Activated CD4-positive, alpha-beta T cell treated with anti-CD3 and anti-CD28 coated beads for 48 hours (primary cell): ENCODE measurements at places on chromosomes 5 and 9.

- no peak for DNase-seq
Measured at GRCh38 chr5:77971776-77972468, 195.8 kb upstream of the TBCA start.

- DNase-seq: no peak
Measured at GRCh38 chr5:176631383-176632200, 1.1 kb downstream of the EIF4E1B start.

DNA sequence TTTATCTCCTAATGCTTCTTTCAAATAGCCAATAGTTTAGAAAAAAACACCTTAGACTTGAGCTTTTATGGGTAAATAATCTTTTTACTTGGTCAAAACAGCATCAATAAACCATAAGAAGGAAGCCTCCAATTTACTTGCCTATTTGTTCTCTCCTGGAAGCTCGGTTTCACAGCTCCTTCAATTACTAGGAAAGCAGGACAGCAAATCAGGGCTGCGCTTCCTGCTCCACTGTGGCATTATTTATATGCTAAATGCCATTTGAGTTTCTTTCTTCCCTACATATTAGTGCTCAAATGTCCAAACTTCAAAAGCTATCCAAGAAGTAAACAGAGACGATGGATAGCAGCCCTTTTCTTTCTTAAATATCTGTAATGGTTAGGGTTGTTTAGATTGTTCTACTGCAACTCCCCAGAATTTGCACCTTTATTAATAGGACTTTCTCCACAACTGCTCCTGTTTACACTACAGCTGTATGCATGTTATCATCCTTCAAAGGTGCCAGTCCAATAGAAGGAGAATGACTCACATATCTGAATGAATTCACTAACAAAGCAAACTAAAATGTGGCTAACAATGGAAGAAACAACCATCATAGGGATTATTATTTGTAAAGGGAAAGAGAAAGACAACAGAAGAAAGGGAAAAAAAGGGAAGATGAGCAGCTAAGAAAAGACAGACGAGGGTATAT, 58.7 kb downstream of the MED27 start:
- DNase-seq: no peak

DNA sequence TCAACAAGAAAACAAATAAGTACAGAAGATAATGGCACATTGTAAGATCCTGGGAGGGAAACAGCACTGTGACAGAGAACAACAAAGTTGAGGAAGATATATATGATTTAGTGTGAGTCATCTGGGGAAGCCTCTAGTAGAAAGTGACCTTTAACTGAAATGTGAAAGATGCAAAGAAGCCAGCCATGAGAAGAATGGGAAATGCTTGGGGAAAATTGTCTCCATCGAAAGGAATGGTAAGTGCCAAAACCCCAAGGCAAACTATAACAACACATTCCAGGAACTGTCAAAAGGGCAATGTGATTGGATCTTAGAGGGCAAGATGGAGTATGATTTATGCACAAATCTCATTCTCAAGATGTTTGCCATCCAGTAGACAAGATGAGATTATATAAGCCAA, 537.8 kb upstream of the BRINP1 start:
- DNase-seq: no peak

- DNase-seq: no peak
Measured at GRCh38 chr9:127680846-127681245, 25.9 kb upstream of the CFAP157 start.

DNA sequence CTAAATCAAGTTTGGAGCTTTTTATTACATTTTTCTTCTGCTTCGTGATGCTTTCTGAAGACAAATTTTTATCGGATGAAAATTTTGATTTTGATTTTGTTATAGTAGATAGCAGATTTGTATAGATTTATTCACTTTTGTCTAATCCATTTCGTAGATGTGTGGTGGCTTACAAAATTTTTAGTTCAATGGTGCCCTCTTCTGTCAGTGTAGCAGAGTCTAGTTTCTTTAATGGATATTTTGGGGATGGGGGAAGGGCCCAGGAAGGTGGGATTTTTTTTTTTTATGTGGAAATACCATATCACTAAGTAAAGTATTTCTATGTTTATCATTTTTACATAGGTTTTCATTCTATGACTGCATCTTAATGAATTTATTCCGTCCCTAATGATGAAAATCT, 259.9 kb upstream of the TARS1 start:
- no peak for DNase-seq

DNA sequence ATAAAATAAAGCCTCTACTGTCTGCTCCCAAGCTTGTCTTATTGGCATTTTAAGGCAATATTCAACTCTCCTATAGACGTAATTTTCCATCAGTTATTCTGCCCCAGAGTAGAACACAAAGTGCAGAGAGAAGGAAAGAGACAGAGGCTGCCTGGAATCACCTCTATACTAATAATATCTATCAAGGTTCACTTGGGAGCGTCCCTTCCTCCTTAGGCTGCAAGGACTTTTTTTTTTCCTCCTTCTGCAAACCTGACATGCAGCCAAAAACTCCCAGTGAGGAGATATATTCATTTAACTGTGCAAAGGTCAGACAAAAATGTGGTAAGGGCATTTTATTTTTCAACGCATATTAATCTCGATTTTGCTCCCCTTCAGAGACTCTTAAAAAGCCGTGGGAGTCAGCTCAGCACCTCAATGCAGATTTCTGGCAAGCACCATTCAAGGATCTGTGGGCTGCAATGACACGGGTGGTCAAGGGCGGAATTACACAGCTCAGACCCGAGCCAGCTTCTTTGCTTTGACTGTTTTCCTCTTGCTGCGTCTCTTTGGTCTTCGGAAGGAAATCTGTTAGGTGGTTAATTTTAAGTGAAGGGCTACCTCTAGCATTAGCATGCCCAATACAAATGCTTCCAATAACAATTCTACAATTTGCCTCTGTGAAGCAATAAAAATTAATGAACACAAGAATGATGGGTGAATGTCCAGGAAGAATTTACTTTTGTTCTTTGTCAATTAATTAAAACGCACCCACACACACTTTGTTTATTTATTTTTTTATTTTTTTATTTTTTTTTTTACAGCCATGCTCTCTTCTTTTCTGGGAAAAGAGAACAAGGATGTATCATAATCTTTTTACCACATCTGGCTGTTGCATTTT, 587.7 kb upstream of the GRAMD2B start:
- DNase-seq: no peak

DNA sequence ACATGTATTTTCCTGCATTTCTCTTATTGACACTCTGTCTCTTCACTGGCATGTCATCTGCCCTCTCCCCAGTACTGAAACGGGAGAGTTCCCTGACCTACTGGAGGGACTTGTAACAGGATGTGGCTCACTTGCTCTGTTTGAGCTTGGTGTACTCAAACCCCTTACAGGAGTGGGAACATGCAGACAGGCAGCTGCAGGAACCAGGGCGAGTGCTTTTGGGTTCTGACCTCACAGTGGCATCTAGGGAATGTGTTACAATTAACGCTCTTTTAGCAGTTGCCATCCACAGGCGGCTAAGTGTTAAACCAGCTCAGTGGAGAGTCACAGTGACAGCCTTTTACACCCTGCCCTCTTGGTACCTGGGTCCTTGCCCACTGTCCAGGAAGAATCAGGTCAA, 300.3 kb upstream of the GRAMD2B start:
- no peak for DNase-seq

- DNase-seq: no peak
Measured at GRCh38 chr5:105752801-105753200, 1917.9 kb downstream of the EFNA5 start.

- DNase-seq: no peak
Measured at GRCh38 chr9:14440062-14440461, 126.1 kb upstream of the NFIB start.

- no peak for DNase-seq
Measured at GRCh38 chr5:155919126-155919525, 407.8 kb upstream of the SGCD start.

- no peak for DNase-seq
Measured at GRCh38 chr9:130453487-130453886, 8.7 kb downstream of the ASS1 start.

DNA sequence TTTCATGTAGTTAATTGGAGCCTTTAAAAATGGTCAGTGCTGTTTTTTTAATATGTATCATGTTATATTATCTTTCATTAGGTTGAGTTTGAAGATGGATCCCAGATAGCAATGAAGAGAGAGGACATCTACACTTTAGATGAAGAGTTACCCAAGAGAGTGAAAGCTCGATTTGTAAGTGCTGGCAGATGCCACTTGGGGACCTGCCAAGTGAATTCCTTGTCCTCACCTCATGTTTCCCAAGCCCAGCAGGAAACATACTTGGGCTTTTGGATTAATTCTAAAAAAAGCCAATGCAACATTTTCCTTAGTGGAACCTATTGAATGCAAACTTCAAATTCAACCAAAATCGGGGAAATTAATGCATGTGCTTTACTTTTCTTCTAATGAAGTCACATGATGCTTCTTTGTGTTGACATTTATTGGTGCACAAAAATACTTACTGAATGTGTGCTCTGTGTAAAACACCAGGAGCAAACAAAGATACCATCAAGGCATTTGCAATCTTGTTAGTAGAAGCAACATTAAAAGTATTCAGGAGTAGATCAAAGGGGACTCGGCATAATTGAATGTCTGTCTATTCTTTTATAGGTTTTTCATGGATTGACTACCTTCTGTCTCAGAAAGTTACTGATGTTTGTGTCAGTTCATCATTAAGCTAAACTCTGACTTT, 412.1 kb downstream of the KDM4C start:
- DNase-seq: no peak

DNA sequence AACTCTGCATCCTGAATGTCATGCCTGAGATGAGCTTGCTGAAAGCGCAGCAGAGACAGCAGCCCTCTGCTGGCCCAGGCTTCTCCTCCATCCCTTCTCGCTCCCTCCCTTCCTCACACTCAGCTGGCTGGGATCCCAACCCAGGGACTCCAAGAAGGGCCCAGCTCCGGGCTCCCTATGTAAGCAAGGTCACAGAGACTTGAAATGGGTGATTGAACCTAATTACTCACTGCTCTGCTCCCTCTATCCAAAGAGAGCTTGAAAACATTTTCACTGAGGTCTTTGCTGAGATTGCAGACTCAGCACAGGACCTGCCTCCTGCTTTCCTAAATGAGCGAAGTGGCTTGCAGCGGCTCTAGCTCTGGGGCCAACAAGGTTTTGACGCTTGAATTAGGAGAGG, 42.8 kb downstream of the RAPGEF1 start:
- no peak for DNase-seq

- DNase-seq: no peak
Measured at GRCh38 chr9:128201441-128202369, 1.5 kb upstream of the DNM1 start.

DNA sequence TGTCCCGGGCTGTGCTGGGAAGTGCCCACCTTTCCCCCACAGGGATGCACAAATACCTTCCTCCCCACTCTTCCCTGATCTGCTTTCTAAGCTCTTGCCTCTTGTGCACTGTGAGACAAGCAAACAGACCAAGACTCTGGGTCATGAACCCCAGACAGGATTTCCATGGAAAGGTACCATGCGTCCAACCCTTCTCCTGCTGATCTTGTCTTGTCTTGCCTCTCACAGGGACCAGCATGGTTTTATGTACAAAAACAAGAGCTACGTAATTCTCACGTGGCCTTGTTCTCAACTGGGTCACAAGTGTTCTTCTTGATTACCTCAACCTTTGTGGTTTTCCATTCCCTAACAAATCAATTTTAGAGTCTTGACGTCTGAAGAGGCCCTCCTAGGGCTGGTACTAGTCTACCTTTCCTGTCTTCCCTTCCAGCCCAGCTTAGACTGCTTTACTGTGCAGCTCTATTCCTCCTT, 176.5 kb upstream of the MAP3K1 start:
- DNase-seq: no peak
